ENCODE measurements at places on chromosomes 7 and 10. TPM values are rescaled to one million over a fixed set of nuclear protein-coding genes. Genes with fewer than 3 reads are reported as not detected.

DNA sequence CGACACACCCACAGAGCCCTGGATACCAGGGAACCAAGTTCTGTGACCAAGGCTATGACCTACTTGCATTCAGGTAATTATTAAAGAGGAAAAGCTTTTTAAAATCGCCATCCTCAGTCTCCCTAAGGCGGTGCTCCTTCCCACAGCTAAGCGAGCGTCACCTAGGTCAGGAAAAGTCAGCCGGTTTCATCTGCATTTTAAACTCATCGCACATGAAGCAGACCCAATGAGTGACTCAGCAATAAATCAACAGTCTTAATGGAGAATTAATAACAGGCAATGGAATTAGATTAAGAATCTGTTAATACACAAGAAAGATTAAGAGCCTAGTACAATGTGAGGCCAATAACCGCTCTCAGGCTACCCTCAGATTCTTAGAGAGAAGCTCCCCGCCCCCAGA is 59.2 kb downstream of the HSPA12A start:
- DNase-seq = no peak

DNA sequence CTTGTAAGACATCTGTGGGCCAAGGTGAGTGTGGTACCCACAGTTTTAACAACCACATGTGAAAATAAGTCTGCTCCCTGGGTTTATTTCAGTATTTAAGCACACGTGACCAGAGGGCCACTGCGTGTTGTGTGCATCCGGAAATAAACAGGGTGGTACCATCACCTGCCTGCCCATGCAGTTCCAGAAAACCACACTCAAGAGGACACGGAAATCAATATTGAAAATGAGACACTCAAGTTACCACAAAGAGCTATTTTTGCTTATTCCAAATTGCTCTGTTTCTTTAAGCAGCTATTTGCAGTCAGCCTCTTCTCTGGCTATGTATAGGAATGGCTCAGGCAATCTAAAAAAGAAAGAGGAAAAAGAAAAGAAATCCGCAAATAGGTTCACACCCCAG is 71.8 kb upstream of the LOXL4 start:
- no peak for DNase-seq

DNA sequence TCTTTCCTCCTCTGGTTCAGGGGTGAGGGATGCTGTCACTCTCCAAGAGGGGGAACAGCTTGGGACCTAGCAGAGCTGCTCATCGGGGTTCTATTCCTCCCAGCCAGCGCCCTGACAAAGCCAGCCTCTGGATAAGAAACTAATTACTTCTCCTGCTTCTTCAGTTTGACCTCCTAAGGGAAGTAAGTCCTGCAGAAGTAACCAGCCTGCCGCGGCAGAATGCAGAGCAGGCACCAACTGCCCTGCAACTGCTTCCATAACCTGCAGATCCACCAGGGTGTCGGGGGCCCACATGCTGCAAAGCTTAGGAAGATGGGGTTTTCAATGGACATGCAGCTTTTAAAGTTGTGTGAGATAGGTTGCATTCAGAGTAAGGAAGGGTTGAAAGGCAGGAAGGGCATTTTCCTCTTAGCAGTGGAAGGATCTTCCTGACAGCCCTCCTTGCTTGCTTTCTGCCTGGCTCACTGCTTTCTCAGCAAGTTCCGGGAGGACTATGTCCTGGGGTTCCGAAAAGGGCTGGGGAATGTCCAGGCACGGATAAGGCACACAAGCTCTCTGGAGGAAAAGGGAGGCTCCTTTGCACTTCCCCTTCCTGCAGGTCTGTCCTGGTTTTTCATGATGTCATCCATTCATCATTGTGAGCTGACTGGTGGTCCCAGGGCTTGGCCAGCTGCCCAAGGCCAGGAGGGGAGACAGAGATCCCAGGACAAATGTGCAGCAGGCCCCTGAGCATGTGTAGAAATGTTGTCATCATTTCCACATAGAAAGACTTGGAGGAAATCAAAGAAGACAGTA is 24.3 kb upstream of the CALU start:
- no peak for DNase-seq

TECTB gene
- total RNA-seq = not detected

Measured in cerebellum (tissue), 4 donors.